ENCODE measurements at places on chromosomes 12 and 14.

GRCh38 chr12:125143491-125143890, 78.3 kb downstream of the AACS start:
- DNase-seq = no peak

GRCh38 chr14:105495101-105495989, 4.3 kb downstream of the TEDC1 start:
- no peak for DNase-seq

GRCh38 chr12:70043490-70044138, 199.6 kb upstream of the CNOT2 start:
- no peak for DNase-seq

- DNase-seq = no peak
Observed at GRCh38 chr12:116301621-116302020, 24.1 kb upstream of the MED13L start.

GRCh38 chr14:69313176-69313575, 53.2 kb downstream of the GALNT16 start:
- no peak for DNase-seq

GRCh38 chr14:86999036-86999435, 993.9 kb downstream of the GALC start:
- DNase-seq = no peak

DNA sequence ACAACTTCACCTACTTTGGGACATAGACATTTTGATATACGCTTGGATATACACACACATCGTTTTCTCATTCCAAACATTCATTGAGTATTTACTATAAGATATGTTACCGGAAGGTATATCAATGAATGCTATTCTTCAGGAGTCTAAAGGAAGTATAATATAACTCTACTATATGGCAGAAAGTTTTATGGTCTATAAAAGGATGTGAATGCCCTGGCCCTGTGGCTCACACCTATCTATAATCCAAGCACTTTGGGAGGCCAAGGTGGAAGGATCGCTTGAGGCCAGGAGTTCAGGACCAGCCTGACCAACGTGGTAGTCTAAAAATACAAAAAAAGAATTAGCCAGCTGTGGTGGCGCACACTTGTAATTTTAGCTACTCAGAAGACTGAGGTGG, 5.6 kb downstream of the NRIP2 start:
- no peak for DNase-seq

DNA sequence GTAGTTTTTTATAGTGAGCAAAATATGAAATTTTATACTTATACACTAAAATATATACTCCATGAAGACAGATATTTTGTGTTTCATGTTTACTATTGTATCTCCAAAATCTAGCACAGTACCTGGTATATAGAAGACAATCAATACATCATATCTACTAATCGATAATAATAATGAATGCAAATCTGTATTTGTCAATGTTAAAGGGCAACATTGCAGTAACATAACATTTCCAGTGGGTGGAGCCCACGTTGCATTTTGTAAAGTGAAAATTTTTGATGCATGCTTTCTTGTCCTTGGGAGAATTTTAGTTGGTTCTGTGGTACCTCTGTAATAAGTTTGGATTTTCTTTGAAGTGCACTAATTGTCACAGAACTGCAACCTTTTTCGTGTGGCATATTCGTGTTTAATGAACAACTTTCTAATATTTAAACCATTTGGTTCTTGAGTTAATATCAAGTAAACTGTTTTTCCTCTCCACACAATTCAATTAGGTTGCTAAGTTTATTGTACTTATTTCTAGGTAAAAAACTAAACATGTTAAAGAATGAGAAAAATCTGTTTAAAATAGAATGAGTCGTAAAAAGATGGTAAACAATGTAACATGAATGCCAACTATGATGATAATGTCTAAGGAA, 47.4 kb downstream of the AVPR1A start:
- DNase-seq = no peak

DNA sequence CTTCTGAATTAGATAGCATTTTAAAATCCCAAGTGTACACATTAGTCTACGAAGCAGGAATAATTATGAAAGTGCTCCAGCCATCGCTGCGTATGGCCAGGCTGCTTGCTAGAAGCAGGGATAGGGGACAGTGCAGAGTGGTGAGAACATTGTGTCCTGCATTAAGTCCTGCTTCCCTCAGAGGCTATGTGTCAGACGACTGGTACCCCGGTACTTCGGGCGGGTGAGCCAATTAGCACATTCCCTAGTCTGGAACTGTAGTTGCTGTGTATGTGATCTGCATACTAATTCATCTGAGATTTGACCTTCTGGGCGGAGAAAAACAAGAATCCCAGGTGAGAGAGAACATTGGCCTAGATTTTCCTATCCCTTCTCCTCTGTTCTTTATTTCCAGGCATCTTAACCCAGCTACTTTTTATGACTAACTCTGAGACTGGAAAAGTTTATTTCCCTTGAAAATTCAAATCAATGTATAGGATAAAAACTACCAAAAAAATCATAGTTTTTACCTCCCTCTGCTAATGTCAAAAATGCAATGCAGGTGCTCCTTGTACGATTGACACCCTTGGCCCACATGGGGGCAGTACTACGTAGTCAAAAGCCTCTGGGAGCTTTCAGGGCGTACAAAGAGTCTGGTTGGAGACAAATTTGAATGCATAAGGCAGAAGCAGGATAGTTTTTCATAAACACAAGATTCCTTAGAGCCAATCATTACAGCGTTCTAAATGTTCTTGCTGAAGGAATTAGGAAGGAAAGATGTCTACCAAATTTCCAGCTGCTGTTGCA, 764.3 kb downstream of the NOVA1 start:
- no peak for DNase-seq

GRCh38 chr12:76047060-76047459, 15.5 kb upstream of the PHLDA1 start:
- no peak for DNase-seq

DNA sequence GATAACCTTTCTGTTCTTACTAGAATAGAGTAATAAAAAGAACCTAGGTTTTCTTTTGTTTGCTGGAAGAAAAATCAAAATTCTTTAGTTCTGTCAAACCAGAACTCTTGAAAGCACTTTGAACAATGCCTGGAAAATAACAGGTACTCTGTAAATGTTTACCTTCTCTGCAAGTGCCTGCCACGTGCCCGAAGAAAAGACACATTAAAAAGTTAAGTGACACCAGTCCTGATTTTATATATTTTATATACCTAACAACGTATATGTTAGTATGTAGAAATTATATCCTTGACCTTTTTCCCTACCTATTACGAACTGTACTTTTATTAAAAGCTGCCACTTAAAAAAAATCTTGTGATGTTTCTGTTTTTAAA, 976 bp downstream of the THAP2 start:
- no peak for DNase-seq

GRCh38 chr14:24130717-24131548, 474 bp downstream of the FITM1 start:
- no peak for DNase-seq
